ENCODE measurements at places on chromosomes 7 and 10.
A peak's percentile ranks its signal among the peaks of the same experiment; 100 is the strongest.

DNA sequence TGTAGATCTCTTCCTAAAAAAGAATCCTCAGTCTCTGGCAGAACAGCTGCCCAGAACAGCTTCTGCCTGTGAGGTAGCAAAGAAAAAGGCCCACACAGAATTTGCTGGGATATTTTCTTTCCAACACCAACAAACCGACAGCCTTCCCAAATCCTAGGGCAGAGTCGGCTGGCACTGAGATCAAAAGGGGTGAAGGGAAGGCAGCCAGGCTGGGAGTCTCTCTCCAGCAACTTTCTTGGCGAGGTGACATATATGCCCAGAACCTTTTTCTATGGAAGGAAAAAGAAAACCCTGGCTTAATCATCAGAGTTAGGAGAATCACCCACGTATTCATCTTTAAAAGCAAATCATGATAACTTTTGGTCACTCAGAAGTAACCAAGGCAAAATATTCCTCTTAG lies 279.6 kb downstream of the DNAJB6 start:
- no peak for DNase-seq

- peak; percentile 39 for DNase-seq
Observed at GRCh38 chr7:51067757-51068156, 248.9 kb downstream of the COBL start.

- DNase-seq: peak; percentile 16
Observed at GRCh38 chr10:124049484-124049883, 43.9 kb downstream of the CHST15 start.

GRCh38 chr10:133021963-133022775 lies 65.6 kb upstream of the ADGRA1 start:
- no peak for DNase-seq

GRCh38 chr10:78729366-78729765 lies 339.4 kb upstream of the ZMIZ1 start:
- no peak for DNase-seq

DNA sequence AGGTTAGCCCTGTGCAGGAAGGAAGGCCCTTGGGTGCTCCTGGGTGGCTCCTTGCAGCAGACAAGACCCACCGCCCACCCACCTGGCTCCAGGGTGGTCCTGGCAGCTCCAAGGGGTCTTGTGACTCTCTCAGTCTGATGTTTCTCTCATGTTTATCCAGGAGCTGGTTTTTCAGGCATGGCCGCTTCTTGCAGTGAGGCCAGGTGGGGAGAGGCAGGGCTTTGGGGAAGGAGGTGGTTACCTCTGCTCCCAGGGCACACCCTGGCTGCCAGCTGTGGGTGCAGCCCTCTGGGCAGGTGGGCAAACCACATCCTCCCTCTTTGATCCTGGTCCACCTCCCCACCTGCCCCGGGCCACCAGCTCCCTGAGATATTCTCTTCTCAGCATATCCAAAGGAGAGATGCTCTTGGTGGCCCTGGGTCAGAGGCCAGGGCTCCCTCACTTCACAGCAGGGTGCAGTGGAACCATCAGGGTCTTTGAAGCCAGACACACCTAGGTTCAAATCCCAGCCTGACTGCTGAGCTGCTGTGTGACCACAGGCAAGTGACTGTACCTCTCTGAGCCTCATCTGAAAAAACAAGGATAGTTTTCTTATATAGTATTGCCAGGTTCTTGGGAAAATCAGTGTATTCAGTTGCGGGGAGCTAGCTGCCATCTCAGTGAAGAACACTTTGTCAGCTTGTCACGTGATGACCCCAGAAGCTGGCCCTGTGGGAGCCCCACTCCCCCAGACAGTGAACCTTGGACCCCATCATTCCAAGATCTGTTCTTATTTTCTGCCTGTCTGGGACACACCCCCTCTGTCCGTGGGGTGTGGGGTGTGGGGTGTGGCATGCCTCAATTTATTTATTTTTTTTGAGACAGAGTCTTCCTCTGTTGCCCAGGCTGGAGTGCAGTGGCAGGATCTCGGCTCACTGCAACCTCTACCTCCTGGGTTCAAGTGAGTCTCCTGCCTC lies 11.5 kb downstream of the GTF2IRD1 start:
- DNase-seq: no peak

GRCh38 chr7:30001998-30002397 lies 12.4 kb upstream of the SCRN1 start:
- no peak for DNase-seq

DNA sequence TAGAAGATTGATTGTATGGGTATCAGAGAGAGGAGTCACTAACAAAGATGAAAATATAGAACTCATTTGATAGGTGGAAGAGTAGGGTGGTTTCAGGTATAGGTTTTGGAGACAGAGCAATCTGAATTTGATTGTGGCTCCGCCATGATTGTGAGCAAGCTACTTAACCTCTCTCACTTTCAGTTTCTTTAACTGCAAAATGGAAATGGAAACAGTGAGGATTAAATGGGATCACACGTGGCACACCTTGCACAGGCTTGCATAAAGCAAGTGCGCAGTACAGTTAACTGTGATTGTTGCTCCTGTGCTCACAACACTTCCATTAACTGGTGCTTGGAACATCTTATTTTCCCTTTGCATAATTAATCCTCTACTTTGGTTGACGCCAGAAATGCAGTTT lies 54.9 kb downstream of the ATXN7L1 start:
- no peak for DNase-seq

DNA sequence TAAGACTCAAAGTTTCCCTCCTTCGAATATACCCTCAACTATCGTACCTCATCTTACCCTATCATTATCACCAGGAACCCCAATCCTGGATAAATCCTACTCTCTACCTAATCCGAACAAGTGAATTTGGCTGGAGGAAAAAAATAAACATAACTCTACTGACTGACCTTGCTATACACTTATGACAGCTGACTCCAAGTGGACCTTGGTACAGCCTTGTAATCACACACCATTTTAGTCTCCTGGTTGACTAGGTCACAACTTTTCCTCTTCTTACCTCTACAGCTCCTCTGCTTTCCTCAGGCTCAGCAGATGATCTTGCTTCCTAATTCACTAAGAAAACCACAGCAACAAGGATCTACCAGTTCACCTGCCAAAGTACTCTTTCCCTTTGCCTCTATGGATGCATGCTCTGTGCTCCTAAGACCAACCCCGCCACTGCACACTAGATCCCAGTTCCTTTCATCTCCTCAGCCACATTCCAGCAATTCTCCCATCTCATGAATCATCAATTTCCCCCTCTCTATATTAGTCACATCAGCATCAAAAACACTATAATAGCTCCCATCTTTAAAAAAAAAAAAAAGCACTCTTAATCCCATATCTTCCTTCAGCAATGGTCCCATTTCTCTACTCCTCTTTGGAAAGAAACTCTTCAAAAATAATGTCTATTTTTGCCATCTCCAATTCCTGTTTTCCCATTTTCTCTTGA lies 35.5 kb downstream of the COA1 start:
- peak; percentile 94 for DNase-seq

DNA sequence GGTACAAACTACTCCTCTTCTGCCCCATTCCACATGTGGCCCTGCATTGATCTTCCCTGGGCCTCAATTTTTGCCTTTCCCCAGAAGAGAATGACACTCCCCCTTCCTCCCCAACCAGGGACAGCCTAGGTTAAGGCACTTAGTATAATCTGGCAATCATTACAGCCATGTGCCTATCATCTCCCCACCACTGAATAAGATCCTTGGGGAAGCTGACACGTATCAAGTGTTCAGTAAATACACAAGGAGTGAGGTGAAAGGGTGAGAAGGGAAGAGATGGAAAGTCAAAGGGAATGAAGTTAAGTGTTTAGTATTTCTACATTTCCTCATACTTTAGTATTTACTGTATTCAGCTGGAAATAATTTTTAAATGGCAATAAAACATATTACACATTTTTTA lies 31.9 kb downstream of the FBXW4 start:
- DNase-seq: no peak

DNA sequence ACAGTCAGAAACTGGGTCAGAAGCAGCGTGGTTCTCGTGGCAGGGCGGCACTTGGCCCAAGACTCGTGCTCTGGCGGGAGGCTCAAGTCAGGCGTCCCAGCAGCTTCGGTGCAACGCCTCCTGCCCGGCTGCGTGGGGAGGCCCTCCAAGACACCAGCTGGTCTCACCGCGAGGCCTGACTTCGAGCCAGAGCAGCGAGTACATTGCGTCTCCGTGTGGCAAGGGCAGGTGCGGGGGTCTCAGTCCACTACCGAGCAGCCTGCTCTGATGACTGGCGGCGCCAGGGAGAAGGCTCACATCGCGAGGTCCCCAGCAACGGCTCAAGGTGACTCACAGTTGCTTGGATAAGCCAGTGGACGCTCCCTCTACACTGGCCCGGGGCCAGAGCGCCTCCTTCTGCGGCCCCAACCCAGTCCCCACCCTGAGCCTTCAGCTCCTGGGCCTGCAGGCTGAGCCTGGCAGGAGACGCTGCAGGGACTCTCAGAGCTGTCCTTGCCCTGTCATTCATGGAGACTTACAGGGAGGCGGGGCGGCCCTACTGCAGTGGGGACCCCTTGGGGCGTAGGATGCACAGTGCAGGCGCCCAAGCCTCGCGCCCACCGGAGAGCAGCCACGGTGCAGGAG lies 41.9 kb upstream of the PRKAR1B start:
- DNase-seq: peak; percentile 53

DNA sequence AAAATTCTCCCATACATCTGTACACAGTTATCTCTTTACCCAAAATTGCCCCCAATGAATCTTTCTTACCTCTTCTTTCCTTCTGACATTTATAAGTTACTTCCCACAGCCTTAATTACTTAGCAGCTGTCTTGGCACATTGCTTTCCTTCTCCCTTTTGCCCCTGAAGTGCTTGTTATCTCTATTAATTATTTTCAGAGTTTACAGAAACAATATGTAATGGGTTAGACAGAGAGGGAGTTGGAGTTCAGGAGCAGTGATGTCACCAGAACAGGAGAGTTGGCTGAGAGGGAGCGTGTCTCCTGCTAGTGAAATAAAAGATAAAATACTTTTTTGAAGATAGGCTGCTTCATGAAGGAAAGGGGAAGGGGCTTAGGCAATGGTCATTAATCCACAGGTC lies 57.4 kb downstream of the ITGB8 start:
- no peak for DNase-seq

DNA sequence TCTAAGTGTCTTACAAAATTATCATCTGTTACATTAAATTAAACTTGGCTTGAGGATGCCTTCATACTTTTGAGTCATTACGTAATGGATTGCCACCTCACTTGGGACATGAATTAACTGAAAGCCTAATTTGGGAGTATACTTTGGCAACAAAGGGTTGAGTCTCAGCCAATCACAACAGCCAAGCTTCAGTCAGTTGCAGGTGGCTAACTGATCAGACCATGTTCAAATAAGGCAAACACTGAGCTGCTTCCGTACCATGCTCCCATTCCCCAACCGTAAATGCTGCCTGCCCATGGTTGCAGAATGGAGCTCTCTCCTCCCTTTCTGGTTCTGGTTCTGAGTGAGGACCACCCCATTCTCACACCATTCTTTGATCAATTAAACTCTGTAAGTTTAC lies 92.9 kb upstream of the STK17A start:
- no peak for DNase-seq

DNA sequence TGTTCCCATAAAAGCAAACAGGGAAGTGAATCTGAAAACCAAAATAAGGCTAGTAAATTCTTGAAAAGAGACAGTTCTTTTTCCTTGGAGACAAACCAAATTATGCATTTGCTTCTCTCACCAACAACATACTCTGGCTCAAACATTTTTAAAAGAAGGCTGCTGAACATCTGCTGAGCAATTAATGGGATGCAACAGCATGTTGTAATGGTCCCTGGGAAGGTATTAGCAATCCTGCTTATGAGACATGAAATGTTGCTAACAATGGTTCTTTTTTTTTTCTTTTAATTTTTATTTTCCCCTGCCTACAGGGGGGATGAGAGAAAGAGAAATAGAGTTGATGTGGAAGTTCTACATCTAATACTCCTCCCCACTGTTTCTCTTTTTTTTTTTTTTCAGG lies 572.1 kb downstream of the SORCS1 start:
- no peak for DNase-seq

DNA sequence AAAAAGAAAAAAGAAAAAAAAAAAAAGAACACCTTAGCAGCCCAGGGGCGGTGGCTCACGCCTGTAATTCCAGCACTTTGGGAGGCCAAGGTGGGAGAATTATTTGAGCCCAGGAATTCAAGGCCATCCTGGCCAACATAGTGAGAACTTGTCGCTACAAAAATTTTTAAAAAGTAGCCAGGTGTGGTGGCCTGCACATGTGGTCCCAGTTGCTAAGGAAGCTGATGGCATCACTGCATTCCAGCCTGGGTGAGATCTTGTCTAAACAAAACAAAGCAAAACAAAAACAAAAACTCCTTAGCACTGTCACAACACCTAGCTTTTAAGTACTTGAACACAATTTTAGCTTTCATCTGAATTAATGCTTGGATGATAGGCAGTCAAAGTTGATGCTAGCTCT lies 86.3 kb upstream of the MKLN1 start:
- DNase-seq: no peak

GRCh38 chr7:16559497-16560179 lies 33.0 kb downstream of the LRRC72 start:
- no peak for DNase-seq

- no peak for DNase-seq
Observed at GRCh38 chr7:93923942-93924341, 2.4 kb downstream of the GNG11 start.

- DNase-seq: no peak
Observed at GRCh38 chr7:30652698-30653641, 29.3 kb downstream of the CRHR2 start.

- peak; percentile 43 for DNase-seq
Observed at GRCh38 chr7:17144322-17144721, 154.1 kb upstream of the AHR start.

DNA sequence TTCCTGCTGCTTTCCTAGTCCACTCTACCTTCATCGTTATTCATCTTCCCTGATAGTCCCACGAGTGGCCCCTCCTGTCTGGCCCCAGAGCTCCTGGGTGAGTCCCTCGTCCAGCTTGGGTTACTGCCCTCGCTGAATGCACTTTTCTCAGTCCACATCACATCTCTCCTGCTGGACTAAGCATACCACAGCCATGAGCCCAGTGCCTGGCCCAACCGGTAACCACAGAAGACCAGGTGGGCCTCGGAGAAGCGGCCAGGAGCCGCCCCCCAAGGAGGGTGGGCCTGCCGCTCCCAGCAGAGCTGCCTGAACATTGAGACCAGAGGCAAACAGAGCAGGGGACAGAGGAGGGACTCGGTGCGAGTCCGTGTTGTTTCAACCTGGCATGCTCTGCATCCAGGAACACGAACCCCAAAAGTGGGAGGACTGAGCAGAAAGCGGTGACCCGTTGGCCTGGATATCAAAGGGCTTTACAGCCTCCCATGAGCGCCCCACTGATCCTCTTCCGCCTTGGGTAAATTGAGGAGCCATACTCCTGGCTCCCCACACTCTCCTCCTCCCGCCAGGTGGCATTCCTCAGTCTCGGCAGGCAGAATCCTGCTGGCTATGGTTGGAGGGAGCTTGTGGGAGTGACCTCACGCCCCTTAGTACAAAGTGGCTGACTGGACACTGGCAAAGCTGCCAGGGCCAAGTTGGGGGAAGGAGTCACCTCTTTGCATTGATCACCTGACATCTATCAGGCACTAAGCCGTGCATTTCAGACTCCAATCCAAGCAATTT lies 13.3 kb downstream of the TMEM72 start:
- no peak for DNase-seq

DNA sequence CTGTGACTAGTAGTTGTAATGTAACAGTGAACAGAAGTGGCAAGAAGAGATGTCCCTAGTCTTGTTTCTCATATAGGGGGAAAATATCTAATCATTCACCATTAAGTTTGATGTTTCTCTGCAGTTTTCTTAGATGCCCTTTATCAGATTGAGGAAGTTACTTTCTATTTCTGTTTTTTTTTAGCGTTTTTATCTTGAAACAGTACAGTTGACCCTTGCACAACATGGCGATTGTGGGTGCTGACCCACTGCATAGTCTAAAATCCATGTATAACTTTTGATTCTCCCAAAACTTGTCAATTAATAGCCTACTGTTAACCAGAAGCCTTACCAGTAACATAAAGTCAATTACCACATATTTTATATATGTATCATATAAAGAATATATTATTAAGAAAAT lies 192.0 kb downstream of the ADK start:
- no peak for DNase-seq
